ENCODE measurements at places on chromosomes 16 and 17.

DNA sequence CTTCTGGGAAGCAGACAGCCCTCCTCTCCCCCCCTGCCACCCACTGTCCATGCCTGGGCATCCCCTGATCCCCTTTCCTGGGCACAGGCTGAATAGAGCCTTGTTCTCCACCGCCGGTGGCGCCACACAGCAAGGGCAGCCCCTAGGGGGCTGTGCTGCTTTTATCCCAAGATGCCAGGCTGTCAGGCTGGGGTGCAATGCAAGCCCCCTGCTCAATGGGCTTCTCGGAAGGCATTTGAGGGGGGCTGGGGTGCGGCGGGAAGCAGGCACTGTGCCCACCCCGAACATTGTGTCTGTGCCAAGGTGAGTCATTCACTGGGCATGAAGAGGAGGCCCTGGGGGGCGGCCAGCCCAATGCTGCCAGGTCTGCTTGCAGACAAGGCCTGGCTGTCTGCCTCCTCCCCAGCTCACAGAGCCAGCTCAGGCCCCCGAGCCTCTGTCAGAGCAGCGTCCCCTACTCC, 1.5 kb upstream of the GFAP start:
- DNase-seq = peak; percentile 64

DNA sequence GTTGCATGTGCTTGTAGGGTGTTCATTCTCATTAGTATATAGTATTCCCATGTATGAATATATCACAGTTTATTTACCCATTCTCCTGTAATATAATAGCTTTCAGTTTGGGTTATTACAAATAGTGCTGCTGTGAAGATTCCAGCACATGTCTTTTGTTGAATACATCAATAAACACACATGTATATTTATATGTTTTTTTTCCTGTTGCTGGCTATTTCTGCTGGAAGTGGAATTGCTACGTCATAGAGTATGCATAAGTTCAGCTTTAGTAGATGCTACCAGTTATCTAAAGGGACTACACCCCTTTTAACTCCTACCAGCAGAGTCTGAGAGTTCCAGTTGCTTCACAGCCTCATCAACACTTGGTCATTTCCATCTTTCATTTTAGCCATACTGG, 52.3 kb upstream of the SCNN1B start:
- no peak for DNase-seq

GRCh38 chr17:42697108-42697811, 14.9 kb downstream of the CNTNAP1 start:
- no peak for DNase-seq

- DNase-seq = no peak
Measured at GRCh38 chr17:66129759-66130158, 62.2 kb downstream of the CEP112 start.

DNA sequence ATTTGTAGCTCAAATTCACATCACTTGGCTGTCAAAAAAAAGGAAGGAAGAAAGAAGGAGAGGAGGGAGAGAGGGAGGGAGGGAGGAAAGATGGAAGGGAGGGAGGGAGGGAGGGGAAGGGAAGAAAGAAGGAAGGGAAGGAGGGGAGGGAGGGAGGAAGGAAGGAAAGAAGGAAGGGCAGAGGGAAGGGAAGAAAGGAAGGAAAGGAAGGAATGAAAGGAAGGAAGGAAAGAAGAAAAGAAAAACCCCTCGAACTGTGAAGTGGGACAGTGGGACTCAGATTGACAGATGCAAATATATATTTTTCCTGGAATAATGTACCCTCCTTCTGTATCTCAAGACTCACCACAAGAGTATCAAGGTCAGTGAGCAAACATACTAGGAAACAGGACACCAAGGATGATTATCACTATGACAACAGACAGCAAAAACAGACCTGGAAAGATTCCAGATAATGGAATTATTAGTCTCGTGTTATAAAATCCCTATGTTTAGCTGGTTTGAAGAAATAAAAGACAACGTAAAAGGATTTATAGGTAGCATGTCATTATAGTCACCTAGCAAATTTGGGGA, 24.2 kb upstream of the ABCA3 start:
- DNase-seq = no peak

- peak; percentile 85 for DNase-seq
Measured at GRCh38 chr16:14529010-14529669, 100.9 kb downstream of the PARN start.

GRCh38 chr17:71516149-71516548, 604.7 kb upstream of the SOX9 start:
- no peak for DNase-seq

- no peak for DNase-seq
Measured at GRCh38 chr17:48006936-48007709, 30.5 kb downstream of the COPZ2 start.

GRCh38 chr17:66367107-66367506, 64.7 kb downstream of the PRKCA start:
- no peak for DNase-seq

GRCh38 chr16:84143784-84144199, 1.2 kb downstream of the HSDL1 start:
- no peak for DNase-seq

- no peak for DNase-seq
Measured at GRCh38 chr17:79552405-79552804, 58.4 kb downstream of the RBFOX3 start.

- no peak for DNase-seq
Measured at GRCh38 chr17:12320286-12320685, 299.6 kb downstream of the MAP2K4 start.

DNA sequence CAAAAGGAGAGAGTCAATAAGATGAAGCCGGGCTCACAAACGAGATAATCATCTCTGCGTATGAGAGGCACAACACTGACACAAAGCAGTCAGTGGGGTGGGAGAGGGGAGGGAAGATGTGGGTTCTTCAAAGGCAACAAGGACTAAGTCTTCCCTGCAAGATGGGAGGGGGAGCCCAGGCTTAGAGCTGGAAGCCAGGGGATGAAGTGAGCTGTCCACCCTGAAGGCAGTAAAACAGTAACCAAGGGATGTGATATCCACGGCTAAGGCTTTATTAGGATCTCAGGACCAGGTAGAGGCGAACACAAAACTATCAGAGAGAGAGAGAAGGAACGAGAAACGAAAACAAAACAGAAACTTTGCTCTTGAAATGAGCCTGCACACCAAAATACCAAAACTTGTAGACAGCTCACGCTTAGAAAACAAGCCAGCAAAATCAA, 115.9 kb downstream of the DYNLRB2 start:
- no peak for DNase-seq

DNA sequence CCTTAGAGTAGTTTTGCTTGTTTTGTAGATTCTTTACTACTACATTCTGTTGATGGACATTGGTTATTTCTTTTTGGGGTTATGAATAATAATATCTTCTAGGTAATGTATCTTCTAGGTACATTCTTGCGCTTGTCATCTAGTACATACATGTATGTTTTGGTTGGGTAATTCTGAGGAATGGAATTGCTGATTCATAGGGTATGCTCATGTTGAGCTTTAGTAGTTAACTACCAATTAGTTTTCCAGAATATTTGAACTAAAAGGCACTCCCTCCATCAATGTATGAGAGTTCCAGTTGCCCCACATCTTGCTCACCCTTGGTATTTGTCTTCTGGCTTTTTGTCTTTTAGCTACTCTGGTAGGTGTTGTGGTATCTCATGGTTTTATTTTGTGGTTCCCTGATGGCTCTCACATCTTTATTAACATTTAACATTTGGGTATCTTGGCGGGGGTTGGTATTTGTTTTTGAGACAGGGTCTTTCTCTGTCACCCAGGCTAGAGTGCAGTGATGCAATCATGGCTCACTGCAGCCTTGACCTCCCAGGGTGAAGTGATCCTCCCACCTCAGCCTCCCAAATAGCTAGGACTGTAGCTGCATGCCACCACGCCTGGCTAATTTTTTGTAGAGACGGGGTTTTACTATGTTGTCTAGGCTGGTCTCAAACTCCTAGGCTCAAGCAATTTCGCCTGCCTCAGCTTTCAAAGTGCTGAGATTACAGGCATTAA, 47.1 kb downstream of the SLC6A4 start:
- no peak for DNase-seq

GRCh38 chr17:48012151-48012520, 25.5 kb downstream of the COPZ2 start:
- no peak for DNase-seq

GRCh38 chr16:69463876-69464275, 39.5 kb downstream of the CYB5B start:
- DNase-seq = no peak

- DNase-seq = no peak
Measured at GRCh38 chr17:11671126-11671525, 72.9 kb downstream of the DNAH9 start.

DNA sequence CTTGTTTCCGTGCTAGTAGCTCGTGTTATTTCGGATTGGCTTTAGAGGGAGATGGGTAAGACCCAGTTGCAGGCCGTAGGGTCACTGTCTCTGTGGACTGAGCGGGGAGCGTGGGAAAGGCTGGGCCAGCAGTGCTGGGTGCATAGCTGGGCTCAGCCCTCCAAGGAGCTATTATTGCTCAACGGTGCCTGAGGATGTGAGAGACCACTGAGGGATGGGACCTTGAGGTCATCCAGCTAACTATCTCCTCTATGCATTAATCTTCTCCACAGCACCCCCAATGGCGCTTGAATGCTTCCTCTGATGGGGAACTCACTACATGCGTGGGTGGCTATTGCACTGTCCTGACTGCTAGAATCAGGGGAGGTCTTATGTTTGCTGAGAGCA, 126.1 kb upstream of the FOXF1 start:
- DNase-seq = no peak

GRCh38 chr17:4648741-4649140, 7.3 kb upstream of the ALOX15 start:
- no peak for DNase-seq

GRCh38 chr16:1810536-1810935, 16.1 kb downstream of the HAGH start:
- no peak for DNase-seq

DNA sequence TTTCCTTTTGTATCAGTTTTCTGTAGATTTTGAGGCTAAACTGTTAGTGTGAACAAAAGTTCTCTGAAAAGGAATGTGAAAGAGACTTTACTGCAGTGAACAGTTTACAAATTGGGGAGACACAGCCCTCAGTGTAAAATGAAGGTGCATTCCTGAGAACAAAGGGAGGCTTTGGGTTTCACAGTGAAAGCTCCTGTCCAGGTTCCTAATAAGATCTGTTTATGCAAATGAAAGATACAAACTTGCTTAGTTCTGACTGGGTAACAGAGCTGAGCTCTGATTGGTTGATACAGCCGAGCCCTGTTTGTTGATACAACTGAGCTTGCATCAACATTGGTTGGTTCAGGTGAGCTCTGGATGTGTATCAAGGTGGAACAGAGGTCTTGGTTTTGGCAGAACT, 8.3 kb upstream of the CDRT15 start:
- DNase-seq = no peak

DNA sequence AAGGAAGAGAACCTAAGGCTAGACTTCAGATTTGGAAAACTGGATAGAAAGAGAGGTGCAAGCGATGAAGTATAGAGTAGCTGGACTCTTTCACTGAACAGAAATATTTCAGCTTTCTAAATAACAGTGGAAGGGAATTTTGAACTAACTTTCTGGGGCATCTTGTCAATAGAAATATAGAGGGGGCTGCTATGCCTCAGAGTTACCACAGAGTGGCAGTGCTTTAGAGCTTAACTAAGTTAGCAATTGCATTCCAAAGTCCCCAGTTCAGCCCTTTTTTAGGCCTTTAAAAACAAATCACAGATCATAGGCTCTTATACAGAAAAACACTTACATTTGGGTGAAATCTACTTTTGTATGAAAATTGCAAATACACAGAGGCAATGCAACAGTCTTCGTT, 154.2 kb upstream of the CDH8 start:
- DNase-seq = no peak

DNA sequence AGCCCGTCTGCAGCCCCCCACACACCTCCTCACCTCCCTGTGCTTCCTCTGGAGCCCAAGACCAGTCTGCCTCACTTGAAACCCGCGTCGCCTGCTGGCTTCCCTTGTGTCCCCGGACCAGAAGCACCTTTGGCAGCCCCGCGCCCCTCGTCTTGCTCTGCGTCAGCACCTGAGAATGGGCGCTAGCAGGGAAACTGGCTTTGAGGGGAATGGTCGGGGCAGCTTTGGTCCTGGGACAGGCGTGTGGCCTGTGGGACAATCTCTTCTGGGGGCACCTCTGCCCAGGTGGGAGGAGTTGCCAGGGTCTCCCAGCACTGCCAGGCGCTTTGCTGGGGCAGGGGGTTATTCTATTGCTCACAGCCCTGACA, 3.6 kb upstream of the MAFG start:
- DNase-seq = no peak

DNA sequence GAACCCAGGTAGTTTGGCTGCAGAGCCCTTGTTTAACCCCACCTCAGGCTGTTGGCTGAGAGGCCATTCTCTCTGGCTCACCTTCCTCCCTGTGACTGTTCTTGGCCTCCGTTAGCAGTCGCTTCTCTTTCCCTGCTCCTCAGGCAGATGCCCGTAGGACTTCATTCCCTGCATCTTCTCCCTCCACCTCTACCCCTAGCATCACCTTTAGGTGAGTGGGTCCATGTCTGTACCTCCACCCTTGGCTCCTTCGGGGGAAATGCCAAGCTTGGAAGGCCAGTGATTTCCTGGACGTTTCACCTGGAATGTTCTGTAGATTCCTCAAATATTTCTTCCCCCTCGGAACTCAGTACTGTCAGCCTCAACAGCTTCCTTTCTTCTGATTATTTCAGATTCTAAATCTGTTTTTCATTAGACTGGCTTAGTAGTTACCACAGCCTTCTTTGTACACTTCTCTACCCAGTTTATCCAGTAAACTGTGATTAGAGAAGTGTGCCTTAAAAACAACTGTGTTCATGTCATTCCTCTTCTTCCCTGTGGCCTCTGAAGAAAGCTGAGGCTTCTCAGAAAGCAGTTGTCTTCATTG, 227.9 kb downstream of the MSI2 start:
- no peak for DNase-seq

GRCh38 chr17:74237321-74237720, 23.9 kb downstream of the TTYH2 start:
- DNase-seq = no peak

GRCh38 chr16:56513091-56513490, 6.7 kb downstream of the BBS2 start:
- no peak for DNase-seq

DNA sequence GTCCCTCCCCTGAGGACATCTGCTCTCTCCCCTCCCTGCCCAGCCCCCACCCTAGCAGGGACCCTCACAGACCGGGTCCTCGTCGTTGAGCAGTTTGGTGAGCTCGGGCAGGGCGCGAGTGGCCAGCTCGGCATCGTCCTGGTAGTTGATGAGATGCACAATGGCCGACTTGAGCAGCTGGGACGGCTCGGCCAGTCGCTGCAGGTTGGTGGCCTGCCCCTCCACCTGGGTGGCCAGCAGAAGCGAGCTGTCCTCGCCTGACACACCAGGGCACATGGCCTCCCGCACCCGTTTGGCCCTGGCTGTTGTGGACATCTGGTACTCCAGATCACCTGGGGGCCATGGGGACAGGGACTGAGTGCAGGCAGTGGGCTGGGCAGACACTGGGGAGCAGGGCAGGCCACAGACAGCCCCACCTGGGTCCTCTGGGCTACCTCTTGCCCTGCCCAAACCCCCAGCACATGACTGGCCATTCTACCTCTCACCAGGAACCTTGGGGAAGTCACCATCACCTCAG, 17.1 kb downstream of the JUP start:
- DNase-seq = no peak
